ENCODE measurements at places on chromosomes 12 and 14. TPM values are rescaled to one million over a fixed set of nuclear protein-coding genes. Genes with fewer than 3 reads are reported as not detected.
A peak's percentile ranks its signal among the peaks of the same experiment; 100 is the strongest.

DNA sequence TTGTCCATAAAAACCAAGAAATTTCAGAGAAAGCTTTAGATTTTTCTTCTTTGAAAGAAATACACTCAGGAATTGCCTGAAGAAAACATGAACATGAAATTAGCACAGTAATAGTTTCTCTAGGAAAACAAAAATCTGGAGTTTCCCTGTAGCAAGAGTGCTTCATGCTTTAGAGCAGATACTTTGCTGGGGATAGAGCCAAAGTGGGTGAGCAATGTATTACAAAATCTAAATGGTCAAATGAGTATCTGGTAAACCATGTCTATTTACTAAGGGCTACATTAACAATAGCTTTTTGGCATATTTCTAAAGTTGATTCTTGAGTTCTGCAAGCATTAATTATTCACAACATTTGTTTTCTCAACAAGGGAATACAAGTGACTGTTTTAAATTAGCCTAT lies 26.2 kb downstream of the AVPR1A start:
- no peak for DNase-seq

GRCh38 chr14:68291820-68292219 lies 472.2 kb downstream of the RAD51B start:
- no peak for DNase-seq

- DNase-seq, result no peak
Observed at GRCh38 chr12:129723260-129723659, 180.6 kb downstream of the TMEM132D start.

- DNase-seq, result no peak
Observed at GRCh38 chr12:52539083-52539820, 13.7 kb downstream of the KRT71 start.

GRCh38 chr12:95857156-95857555 lies 1.6 kb upstream of the SNRPF start:
- no peak for DNase-seq

DNA sequence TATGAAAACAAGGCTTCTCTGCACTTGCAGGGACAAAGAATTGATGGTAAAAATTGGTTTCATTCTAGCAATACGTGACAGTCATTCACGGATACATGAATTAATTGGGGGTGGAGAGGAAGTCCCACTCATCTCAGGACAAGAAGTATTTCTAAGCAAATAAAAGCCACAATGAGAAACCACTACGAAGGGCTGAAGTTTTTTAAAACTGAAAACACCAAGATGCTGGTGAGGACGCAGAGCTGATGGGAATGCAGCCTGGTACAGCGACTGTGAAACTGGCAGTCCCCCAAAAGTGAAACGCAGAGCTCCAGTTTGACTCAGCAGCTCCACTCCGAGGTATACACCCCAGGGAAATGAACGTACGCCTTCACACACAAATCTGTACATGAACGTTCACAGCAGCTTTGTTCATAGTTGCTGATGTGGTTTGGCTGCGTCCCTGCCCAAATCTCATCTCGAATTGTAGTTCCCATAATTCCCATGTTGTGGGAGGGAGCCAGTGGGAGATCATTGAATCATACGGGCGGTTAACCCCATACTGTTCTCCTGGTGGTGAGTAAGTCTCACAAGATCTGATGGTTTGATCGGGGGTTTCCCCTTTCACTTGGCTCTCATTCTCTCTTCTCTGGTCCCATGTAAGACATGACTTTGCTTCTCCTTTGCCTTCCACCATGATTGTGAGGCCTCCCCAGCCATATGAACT lies 89.0 kb downstream of the SCARB1 start:
- DNase-seq, result no peak

DNA sequence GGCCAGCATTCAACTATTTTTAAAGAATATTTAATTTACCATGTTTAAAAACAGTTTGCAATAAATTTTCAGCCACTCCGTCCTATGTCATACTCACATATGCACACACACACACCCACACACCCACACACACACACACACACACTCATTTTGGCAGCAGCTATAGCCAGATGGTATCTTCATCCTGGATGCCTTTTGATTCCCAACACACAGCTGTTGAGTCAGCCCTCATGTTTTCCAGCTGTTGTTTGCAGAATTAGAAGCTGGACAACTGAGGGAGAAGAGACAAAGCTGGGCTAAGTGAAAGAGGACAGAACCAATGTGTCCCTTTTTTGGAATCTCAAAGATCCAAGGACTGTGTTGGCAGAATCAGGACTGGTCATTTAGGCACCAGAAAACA lies 80.0 kb upstream of the EGLN3 start:
- no peak for DNase-seq

GRCh38 chr12:115464111-115464581 lies 780.2 kb upstream of the TBX3 start:
- peak; percentile 10 for DNase-seq

DNA sequence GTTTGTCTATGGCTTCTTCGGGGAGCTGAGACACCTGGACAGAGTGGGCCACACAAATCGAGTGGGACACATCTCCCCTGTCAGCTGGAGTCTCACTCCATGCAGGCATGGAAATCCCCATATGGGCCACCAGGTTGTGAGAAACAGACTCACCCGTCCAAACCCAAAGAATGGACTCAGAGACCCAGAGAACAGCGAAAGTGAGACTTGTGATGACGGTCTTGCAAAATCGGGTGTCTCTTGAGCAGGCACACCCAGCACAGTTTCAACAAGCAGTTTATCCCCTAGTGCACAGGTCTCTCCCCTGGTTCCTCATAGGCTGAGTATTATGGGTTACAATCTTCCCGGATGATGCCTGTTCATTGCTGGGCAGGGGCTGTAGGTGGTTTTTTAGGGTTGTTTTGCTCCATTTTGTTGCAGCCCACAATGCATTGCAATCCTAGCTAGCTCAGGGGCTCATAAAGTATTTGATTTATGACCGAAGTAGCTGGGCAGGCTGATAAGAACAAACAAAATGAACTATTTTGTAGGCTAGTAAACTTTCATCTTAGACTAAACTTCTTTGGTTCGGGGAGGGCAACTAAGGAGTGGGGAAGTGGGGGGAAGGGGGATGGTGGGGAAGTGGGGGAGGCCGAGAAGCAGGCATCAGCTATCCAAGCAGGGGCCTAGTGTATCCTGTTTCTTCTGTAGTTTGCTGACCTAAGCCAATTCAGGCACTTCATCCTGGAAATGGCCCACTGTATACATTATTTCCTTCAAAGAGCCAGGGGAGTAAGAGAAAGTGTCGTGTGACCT lies 45.3 kb downstream of the IQSEC3 start:
- no peak for DNase-seq

DNA sequence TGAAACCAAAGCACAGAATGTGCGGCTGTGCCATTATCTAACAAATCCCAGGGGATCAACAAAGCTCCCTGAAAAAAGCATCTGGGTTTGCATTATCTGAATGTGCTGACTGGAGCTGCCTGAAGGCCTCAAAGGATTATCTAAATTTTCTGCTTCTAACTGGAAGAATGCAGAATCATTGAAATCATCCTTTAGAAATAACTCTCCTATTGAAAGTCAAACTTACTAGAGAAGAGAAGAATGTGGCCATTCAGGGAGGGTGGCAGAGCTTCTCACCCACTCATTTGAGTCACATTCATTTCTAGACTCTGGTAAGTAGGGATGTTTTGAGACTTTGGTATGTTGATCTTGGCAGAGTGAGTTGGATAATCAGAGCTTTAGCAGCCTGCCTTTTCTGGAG lies 220.6 kb upstream of the RGS6 start:
- no peak for DNase-seq

DNA sequence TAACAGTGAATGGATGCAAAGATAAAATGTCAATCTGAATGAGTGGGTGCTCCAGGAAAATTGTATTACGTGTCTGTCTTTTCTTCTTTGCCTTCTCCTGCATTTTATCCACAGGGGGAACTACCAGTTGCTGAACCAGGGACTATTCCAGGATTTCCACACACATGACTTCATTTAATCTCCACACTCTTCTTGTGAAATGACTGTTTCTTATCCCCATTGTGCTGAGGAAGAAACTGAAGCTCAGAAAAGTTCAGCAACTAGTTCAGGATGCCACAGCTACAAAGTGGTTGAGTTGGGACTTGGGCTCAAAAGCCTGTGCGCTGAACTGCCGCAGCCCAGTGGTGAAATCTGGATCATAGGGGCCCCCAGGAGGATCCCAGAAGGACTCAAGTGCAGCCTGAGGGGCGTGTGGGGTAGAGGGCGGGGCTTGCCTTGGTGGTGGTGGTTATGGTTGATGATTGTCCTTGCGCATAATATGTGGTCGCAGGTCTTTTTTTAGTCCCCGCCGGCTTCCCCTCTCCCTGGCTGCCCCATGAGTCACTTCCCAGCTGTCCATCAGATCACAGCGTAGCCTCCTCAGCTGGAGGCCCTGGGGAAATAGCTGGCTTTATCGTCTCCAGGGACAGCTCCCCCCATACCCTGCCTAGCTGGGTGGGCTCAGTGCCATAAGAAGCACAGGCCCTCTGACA lies 235.2 kb upstream of the CRY1 start:
- no peak for DNase-seq

GRCh38 chr12:63496654-63497053 lies 171.6 kb downstream of the DPY19L2 start:
- no peak for DNase-seq

DNA sequence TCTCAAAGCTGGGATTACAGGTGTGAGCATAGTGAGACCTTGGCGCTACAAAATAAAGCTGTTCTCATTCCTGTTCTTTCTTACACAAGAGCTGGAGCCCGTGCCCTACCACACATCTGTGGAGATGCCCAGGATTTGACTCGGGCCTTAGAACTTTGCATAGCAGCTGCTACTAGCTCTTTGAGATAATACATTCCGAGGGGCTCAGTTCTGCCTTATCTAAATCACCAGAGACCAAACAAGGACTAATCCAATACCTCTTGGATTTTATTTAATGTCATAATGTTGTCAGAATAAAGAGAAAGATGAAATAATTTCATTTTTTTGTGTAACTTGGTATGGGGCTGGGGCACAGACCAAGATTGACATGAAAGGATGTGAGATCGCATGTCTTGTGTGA lies 7.6 kb downstream of the PNP start:
- DNase-seq, result no peak

- no peak for DNase-seq
Observed at GRCh38 chr12:115260762-115261675, 577.0 kb upstream of the TBX3 start.

GRCh38 chr14:78567343-78567742 lies 397.2 kb downstream of the NRXN3 start:
- no peak for DNase-seq

DNA sequence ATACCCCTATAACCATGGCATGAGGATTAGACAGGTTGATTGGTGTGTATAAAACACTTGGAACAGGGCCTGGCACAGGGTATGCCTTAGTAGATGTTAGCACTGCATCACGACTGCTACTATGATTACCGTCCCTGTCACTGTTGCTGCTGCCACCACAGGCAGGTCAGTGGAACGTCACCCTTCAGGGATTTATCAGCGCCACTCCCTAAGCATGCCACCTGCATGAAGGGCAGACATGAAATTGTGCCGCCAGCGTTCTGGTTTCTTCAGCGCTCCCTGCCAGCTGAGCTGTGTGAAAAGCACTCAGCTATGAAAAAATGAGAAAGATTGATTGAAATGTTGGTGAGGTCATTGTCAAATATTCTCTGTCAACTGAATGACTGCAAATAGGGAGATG lies 477.0 kb downstream of the DPF3 start:
- DNase-seq, result no peak

Gene RASSF9
- 9.1 TPM for total RNA-seq

Gene ITGB7
- total RNA-seq, result 1.4 TPM

Gene GZMB
- 0.48 TPM for total RNA-seq

Gene VDR
- 1.3 TPM for total RNA-seq

Gene DHH
- 1.6 TPM for total RNA-seq

Gene IFT81
- total RNA-seq, result 6.4 TPM
